Stimulated activated CD4-positive, alpha-beta T cell treated with anti-CD3 and anti-CD28 coated beads, Interleukin-15, amount 100 ng/mL, for 48 hours (primary cell): ENCODE measurements at places on chromosomes 5 and 9.

DNA sequence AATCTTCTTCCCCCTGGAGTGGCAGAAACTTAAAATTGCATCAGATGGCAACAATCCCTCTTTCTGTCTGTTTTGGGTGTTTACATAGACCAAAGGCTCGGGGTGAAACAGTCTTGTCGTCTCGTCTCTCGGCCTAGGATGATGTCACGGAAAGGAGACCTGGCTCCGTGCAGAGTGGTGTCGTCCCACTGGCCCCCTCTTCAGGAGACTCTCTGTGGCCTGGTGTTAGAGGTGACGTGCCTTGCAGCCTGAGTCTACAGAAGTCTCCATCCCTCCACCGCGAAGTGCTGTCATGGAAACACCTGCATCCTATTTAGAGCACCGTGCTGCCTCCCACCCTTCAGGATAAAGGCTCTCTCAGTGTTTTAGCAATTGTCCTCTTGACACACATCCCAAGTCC is 409.7 kb downstream of the IRX1 start:
- no peak for DNase-seq

DNA sequence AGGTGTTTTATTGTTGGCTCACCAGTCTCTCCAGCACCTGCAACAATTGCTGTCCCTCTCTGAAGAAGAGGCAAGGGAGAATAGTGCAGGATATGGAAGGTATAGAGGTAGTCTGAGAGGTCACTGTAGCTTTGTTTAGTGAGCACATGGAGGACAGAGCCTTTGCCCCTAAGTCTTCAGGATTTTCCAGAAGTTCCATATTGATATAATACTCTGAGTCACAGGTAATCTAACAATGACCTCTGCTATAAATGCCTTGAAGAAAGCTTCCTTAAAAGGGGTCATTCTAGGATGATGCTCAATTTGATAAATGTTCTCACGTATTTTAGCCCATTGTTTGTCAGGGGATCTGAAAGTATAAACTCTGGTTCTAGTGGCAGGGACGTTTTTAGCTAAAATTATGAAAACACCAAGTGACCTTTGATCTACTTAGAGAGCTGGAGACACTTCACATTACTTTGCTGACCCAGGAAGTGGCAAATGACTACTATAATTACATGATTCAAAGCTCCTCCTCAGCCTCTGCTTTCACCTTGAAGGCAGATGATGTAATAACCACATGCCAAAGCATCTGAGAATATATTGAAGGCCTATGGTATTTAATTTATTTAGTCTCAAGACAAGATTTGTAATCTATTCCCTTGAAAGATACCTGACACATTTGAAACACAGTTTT is 366.9 kb upstream of the NUDT12 start:
- no peak for DNase-seq

DNA sequence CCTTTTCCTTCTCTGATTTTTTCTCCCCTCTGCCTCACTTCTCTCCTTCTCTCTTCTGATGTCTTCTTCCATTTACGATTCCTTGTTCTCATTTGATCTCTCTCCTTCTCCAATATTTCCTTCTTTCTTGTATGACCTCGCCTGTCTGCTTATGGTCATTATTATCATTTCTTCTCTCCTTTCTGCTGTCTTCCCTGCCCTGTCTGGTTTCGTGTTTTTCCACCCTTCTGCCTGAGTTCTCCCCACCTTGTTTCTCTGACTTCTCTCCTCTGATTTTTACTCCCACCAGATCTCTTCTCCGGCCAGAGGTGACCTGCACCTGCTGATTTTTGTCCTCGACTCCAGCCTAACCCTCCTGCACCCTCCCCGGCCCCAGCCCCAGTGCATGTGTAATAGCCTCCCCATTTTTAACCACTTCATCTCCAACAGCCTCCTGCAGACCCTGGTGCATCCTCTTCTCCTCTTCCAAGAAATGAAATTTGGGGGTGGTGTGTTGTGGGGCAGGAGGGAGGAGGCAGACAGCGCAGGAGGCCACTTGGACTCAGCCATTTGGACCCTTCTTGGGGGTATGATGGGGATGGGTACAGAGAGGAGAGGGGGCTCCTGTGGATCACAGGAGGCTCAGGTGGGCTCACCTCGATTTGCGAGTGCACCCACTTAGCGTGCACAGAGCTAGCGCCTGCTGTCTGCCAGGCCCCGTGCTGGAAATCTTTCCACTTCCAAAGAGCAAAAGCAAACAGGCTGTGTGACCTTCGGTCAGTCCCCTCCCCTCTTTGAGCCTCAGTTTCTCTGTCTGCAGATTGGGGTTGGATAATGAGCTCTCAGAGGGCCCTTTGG is 32.5 kb downstream of the GSN start:
- no peak for DNase-seq

- no peak for DNase-seq
Observed at GRCh38 chr5:1797103-1797800, 2.4 kb downstream of the MRPL36 start.

DNA sequence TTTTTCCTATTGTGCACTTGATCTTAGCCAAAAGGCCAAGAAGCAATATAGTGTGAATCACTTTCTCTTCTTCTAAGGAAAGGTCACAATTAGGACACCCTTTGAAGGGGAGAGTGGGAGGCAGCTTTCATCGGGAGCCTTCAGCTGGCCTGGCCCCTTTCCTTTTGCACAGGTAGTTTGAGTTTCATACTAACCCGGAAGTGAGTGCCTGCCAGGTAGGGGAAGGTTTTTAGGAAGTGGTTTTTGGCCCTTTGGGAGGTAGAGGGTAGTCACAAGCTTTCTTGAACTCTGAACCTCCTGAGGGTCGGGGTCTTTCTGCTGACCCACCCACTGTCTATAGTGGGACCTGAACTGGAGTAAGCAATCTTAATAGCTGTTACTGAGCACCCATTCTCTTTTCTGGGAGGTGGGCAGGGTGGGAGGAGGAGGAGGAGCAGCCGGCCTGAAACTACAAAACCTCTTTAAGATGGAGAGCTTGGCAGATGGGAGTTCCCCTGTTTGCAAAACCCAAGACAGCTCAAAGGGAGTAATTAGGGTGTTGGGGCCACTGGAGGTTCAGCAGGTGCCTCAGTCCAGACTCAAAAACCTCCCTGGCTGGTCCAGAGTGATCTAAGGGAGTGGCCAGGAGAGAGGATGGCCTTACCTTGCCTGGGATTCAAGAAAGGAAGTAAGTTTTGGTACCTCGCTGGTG is 6.0 kb downstream of the LARP1 start:
- DNase-seq: no peak

DNA sequence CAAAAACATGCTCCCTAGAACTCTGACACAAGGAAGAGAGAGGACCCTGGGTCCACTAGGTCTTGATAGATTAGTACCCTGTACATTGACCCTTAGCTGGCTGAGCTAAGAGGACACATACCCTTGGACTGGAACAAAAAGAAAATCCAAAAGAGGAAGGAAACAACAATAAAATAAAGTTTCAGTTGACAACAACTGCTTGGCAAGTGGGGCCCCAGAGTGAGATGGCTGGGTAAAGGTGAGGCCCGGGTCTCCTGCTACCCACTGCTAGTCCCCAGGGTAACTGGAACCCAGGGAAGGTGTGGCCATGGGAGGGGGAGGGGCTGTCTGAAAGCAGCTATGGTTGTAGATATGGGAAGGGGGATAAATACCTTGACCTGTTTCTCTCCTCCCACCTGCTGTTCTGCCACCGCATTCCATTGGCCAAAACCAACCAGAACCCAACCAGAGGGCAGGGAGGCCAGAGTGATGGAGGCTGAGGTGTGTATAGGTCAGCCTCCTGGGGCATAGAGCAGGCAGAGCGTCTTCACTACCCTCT is 11.7 kb downstream of the TAL2 start:
- DNase-seq: no peak

DNA sequence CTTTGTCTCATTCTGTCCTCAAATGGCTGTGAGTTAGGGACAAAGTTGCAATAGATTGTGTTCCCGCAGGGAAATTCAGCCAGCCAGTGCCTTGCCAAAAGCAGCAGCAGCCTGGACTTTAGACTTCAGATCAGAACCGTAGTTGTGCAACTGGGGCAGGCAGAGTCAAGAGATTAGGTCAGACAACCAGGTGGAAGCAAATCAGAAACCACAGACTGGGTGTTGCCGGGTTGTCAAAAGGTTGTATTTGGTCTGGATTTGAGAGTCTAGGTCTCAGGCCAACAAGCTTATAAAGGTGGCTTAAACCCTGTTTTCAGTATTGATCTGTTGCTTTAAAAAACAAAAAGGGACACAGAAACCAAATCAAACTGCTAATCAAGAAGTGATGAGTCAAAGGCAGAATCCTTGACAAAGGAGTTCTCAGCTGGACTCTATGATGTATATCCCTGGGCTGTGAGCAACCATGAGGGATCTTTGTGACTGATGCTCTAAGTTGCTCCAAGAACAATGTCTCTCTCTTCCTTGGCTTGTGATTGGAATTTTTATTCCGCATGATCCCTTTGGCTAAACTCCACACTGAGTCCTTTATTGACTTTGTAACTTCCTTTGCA is 20.9 kb downstream of the RFK start:
- DNase-seq: no peak

DNA sequence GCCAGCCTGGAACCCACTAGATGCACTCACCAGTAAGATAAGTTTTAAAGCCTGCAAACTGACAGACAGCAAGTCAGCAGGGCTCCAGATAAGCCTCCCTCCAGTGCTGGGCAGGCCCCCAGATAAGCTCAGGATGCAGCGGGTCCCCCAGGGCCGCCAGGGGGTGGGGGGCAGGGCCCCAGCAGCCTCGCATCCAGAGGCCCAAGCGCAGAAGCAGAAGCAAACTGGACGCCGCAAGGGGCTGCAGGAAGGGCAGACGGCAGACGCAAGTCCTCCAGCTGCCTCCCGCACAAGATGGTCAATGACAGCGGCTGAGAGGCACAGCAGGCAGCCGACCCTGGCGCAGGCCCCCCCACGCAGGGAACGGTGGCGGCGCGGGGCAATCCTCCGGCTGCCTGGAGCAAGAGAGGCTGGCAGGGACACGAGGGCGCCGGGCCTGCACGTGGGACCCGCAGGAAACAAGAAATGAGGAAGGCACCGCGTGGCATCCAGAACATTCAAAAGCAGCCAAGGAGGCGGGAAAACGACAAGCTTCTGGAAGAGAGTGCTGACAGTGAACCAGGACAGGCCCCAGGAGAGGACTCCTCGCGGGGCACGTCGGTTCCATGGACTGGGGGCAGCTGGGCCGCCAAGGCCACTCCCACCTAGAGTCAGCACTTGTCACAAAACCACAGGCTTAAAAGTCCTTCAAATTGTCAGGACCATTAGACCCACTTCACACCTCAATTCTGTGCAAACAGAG is 49.8 kb downstream of the ROR2 start:
- DNase-seq: no peak

DNA sequence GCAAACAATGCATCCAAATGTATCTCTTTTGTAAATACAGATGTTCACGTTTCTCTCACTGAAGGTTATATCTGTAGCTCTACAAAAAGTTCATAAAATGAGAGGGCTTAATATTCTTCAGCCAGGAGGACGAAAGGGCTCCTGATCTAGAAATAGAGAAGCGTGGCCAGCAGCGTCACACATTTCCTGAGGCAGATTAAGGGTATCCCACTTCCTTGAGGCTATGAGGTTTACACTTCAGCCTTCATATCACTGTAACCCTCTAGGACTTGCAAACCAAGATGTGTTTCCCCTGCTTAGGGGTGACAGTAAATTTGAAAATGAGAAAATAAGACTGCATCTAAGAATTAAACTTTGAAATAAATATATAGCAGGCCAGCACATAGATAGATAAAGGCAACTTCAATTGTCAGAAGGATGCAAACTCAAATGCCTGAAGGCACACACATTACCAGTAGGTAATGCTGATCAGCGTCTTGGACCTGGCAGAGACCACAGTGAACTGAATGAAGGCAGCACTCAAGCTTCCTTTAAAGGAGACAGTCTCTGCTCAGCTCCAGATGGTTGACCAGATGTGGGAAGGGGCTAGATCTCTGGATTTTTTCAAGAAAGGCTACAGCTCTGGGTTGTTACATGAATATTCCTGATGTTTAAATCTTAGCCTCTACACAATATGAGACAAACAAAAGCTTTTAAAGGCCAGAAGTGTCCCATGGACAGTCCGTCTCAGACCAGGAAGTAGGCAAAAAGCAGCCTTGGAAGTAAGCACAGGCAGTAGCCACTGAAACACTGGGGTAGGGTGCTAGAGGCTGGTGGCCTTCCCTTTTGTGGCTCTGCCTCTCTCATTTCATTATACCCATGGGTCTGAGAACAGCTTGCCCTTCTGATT is 197.7 kb downstream of the MCTP1 start:
- DNase-seq: no peak

- DNase-seq: no peak
Observed at GRCh38 chr9:80074439-80074838, 502.7 kb downstream of the TLE4 start.

GRCh38 chr9:97935276-97935675 is 2.7 kb downstream of the HEMGN start:
- DNase-seq: no peak

- DNase-seq: no peak
Observed at GRCh38 chr5:176541338-176542134, 4.3 kb upstream of the RNF44 start.

- DNase-seq: no peak
Observed at GRCh38 chr9:128304136-128304970, 17.9 kb downstream of the TRUB2 start.

DNA sequence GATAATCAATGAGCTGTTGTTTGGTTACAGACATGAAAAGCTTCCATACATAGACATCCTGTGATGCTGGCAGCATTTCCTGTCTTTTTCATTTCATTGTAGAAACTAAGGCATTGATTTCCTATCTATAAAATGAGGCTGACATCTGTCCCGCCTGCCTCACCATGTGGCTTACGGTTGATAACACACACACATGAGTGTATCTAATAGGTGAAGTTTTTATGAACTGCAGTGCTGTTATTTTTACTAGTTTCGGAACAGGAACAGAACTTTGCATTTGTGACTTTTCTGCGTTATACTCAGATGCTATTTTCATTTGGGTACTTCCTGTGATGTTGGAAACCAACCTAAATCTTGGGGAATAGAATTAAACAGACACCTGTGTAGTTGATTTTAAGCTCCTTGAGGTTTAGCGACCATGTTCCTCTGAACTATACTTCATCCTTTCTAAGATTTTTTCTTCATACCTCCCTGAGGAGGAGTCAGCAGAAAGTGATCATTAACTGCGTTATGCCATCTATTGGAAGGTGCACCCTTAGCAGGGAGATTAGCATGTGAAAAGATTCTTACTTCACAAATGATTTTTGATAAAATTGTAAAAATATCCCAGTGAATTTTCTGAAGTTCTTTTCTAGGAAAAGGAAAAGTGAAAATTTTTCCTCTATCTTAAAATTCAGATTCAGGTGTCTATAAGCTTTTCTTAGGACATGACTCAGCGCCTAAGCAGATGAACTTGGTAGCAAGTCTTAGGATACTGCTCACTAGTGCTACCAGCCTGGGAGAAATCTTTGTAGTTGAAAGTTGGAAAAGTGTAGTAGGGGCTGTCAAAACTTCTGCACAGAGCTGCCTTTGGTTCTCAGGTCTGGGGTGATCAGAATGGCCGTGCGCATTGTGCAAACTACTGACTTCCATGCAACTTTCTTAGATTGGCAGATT is 134.5 kb downstream of the TRIO start:
- DNase-seq: no peak
